ENCODE measurements at places on chromosomes 3 and 15. TPM values are rescaled to one million over a fixed set of nuclear protein-coding genes. Genes with fewer than 3 reads are reported as not detected.

Gene CCR3
- 0.08 TPM for polyA plus RNA-seq

Gene ANKRD63
- polyA plus RNA-seq: 0.18 TPM

Gene BFSP2
- not detected for polyA plus RNA-seq

Gene TF
- polyA plus RNA-seq: 4.3 TPM

Gene NEDD4
- polyA plus RNA-seq: 17.1 TPM

Gene ZBTB11
- 25.0 TPM for polyA plus RNA-seq

Gene BOC
- 23.9 TPM for polyA plus RNA-seq

Gene PCYT1A
- 36.8 TPM for polyA plus RNA-seq

Gene CDHR4
- polyA plus RNA-seq: not detected

Gene LTK
- 1.4 TPM for polyA plus RNA-seq

Gene IQCF5
- polyA plus RNA-seq: not detected

Gene LYZL4
- not detected for polyA plus RNA-seq

GRCh38 chr15:100668348-100668745, 66.0 kb downstream of the ASB7 start:
- DNase-seq: no peak

GRCh38 chr3:138692152-138692551, 83.6 kb downstream of the FAIM start:
- no peak for DNase-seq

DNA sequence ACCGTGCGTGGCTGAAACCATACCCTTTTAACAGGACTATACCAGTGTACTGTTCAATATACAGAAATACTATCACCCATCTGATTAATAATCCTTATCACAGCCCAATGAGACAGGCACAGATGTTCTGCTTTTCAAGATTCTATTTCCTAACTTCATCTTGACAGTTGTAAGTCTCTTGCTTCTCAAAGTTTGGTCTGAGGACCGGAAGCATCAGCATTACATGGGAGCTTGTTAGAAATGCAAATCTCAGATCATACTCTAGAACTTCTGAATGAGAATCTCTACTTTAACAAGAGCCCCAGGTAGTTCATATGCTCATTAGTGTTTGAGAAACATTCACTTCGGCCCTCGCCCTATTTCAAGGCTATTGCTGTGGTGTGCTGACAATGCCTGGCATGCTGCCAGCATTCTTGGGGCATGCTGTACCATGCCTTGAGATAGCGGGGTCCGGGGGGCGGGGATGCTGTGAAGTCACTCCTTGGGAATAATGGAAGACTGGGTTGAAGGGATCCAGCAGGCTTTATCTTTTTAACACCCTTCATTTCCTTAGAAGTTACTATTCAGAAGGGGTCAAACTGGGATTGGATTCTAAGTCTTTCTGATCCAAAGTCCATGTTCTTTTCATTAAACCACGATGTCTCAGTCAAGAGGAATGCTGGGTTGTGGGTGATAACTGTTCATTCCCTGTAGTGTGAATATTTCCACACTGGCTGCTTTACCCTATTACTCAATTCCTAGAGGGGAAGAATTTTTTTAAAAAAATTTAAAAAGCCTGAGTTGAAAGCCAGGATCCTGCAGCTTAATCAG, 194.7 kb downstream of the LPP start:
- DNase-seq: no peak

- DNase-seq: no peak
These were observed 58.5 kb upstream of the GATA2 start for GRCh38 chr3:128551451-128551850.

DNA sequence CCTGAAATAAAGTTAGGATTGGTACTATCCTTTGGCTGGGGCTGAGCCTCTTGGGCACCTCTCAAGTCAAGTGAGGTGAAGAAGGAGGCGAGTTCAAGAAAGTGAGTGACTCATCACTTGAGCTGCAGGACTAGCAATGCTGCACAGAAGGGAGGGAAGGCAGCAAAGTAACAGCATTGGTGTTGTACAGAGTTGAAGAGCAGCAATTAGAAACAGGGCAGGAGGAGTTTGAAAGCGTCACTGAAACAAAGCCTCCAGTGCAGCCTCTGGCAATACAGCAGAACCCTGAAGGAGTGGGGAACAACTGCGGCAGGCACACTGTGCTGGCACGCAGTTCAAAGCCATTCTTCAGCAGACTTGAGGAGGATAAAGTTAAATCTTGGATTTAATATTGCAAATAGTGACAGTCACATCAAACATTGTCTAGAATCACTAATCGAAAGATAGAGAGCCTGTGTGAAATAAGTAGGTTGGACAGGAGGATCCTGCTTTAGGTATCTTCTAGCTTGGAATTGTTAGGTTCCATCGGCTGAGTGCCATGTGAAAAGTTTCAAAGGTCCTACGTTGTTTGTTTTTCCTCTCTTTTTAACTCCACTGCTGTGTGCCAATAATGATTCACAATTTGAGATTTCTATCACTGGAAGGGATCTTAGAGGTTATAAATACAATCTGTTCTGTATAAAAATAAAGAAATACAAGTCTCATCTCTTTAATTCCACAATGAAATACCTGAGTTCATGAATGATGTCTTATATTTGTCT, 479.8 kb downstream of the NAALADL2 start:
- DNase-seq: no peak

DNA sequence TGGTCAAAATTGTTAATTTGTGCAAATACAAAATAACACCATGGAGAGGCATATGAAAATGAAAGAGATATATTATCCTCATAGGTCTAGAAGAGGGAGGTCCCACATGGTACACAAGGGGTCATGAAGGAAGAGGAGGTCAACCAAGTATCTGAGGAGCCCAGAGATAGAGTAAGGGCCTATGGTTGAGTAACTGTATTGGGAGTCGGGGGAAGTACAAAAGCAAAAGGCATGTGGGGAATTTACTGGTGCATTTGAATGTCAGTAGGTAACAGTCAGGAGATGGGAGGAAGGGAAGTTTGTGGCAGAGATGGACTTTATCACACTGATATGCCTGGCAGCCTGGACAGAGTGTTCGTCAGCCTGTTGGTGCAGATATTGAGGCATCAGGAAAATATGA, 1113.7 kb downstream of the OTOL1 start:
- no peak for DNase-seq

DNA sequence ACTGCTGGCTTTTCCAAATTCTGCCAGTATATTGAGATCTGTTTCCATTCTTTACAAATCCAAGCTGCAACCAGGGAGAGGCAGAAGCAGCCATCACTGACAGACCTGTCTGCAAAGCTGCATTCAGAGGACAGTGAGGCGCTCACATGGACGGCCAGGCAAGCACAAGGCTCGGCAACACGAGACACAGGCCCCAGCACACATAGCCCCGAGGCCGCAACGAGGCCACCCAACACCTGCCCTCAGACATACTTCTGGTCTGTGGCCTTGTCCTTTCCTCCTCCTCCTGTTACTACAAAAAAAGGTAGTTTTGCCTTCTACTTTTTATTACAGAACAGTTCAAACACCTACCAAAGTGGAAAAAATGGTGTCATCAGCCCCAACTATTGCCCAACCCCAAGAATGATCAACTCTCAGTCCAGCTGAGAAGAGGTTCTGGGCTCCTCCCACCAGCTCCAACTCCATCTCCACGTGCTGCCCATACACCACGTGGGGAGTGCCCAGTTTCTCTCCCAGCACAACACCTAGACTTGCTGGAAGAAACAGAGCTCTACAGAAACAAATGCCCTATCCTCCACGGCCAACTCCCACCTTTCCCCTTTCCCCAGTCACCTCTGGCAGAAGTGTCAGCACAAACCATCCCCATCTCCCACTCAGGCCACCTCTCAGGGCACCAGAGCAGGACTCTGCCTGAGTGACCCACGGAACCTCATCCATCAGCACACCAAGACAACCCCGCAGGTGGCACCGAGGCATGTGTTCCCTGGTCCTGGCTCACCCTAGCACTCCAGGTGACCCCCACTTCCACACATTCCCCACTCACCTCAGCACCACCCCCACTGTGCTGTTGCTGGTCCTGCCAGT, 7.4 kb downstream of the ZXDC start:
- no peak for DNase-seq

DNA sequence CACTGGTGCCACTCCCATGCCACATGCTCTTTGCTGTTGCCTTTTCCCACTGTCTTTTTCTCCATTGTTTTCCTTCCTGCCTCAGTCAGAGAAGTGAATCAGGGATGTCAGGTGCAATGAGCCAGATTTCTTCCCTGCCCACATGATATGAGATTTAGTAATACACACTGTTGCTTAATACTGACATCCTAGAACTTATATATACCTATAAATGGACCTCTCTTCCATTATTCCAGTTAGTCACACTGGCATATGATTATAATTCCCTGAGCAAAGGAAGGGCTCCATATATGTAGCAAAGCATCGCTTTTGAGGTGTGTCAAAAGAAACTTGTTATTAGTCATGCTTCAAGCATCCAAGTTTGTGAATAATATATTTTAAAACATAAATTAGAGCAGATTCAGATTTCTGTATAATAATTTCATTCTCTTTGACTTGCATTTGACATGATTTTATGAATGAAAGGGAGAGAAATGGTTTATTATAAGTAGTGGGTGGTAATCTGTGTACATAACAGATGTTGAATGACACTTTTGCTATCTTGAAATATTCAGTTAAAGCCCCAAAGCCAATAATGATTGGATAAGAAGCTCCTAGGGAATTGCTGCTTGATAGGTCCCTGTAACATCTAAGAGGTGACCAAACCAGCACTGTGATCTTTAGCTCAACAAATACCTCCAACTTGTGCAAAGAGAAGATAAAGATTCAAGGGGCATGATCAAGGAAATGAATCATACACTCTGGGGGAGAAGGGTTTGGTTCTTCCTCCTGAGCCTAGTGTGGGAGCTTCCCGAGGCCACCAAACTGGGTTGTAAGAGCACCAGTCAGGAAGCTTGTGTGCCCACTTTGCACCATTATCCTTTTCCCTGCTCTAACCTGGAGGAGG, 48.6 kb downstream of the CHST2 start:
- DNase-seq: no peak

DNA sequence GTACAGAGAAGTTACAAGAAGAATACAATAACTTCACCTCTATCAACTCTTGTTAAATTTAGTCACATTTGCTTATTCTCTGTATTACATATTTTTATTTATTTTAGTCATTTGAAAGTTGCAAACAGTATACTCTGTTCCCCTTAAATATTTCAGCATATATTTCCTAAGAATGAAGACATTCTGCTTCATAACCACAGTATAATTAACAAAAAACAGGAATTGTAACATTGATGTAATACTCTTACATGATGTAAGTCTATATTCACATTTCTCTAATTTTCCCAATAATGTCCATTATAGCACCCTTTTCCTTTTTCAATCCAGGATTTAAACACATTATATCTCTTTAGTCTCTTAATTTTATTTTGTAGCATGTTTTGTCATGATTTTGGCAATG, 112.0 kb downstream of the AKAP13 start:
- no peak for DNase-seq

DNA sequence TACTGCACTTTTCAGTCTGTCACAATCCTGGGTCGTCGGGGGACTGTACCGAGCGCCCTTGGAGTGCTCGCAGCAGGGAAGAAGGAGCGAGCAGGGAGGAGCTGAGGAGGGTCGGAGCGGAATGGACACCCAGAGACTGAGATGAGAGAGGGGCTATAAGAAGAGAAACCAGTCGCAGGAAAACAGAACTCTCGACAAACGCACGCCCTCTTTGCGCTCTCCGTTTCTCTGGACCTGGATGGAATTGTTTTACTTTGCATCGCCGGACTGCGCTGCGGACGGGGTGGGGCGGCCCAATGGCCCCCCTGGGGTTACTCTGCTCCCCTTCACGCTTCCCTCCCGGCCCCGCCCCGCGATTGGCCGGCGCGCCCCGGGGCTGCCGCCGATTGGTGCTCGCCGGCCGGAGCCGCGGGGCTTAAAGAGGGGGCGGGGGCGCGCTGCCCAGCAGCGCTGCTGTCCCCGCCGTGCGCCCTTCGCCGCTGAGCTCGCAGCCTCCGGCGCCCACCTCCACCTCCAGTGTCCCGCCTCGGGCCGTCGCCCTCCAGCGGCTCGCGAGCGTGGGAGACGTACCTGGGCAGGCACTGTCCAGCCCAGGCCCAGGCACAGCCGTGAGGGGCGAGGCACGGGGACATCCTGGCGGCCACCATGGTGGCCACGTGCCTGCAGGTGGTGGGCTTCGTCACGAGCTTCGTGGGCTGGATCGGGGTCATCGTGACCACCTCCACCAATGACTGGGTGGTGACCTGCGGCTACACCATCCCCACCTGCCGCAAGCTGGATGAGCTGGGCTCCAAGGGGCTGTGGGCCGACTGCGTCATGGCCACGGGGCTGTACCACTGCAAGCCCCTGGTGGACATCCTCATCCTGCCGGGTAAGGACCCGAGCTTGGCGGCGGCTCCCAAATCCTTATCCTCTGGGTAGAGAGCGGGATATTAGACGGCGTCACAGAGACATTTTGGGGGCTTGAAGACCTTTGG, at the start of gene CLDN11:
CLDN11 (plus strand) TSS at position 447 of the 977 bp plus-strand sequence; CDS start at position 646, 199 bp downstream.
- no peak for DNase-seq

DNA sequence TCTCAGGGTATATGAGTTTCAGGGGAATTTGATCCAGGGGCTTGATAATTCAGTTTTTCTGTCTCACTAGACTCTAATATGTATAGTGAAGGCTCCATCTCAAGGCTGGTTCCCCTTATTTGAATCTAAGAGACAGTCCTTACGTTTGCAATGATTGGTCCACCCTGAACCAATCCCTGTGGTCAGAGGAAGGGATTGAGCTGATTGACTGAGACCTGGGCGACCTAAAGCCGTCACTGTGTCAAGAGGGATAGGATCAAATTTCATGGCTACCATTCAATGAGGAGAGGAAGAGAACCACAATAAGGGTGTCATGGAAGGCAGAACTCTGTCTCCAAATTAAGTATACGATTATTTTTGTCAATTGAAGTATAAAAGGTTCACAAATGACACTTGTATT, 16.3 kb downstream of the NUDT16 start:
- no peak for DNase-seq

- no peak for DNase-seq
These were observed 57.5 kb downstream of the FLNB start for GRCh38 chr3:58065700-58066167.

DNA sequence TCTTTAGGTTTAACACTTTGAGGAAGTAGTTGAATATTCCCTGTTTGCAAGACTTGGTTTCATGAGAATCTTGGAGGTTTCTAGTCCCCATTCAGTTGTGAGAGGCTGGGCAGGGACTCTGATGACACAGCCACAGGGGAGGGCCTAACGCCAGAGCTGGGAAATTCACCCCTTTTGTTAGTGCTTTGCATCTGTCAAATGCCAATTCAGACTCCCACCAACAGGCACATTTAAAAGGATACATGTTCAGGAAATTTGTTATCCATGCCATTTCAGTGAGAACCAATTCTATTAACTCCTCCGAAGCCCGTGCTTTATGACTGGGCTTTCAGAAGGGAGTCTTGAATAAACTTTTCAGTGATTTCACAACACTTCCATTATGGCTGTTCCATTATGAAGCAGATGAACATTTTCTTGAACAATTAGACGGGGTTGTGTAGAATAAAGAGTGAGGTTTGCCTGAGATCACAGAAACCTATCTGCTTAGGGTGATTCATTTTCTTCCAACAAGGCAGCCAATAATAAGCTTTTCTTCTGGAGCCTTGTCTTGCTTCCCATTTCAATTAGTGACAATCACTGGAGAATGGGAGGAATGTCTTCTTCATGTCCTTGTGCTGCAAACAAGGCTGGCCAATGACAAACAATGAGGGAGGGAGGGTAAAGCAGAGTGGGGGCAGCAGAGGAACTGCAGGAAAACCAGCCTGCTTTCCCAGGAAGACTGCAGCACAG, 90.6 kb downstream of the SOX14 start:
- no peak for DNase-seq

Data from right renal cortex interstitium (tissue), 3 donors.